Suprapubic skin (tissue), 4 donors: ENCODE measurements at places on chromosomes 12 and 14. TPM values are rescaled to one million over a fixed set of nuclear protein-coding genes. Genes with fewer than 3 reads are reported as not detected.
A peak's percentile ranks its signal among the peaks of the same experiment; 100 is the strongest.

GRCh38 chr12:21428241-21428640 is 9.2 kb upstream of the PYROXD1 start:
- H3K27me3 ChIP-seq: peaks cover 10% of the 10 kb centered on the region
- no peaks in the 10 kb centered on the region for H3K4me1 ChIP-seq
- no peak overlapping the region for H3K4me3 ChIP-seq
- H3K36me3 ChIP-seq: no peaks in the 10 kb centered on the region

GRCh38 chr14:61527325-61528100 is 167.8 kb upstream of the HIF1A start:
- peak overlapping the region; percentile 77 for H3K27ac ChIP-seq
- H3K27me3 ChIP-seq: no peaks in the 10 kb centered on the region
- peaks cover 3% of the 10 kb centered on the region for H3K36me3 ChIP-seq
- H3K4me1 ChIP-seq: peaks cover 69% of the 10 kb centered on the region
- H3K4me3 ChIP-seq: no peak overlapping the region
- DNase-seq: no peak

- DNase-seq: no peak
- no peak overlapping the region for H3K27ac ChIP-seq
- H3K27me3 ChIP-seq: no peaks in the 10 kb centered on the region
- peaks cover 53% of the 10 kb centered on the region for H3K36me3 ChIP-seq
- H3K4me1 ChIP-seq: no peaks in the 10 kb centered on the region
Observed at GRCh38 chr14:39138440-39138839, 24.3 kb downstream of the GEMIN2 start.

GRCh38 chr12:106632797-106633450 is 50.1 kb downstream of the RFX4 start:
- no peak overlapping the region for H3K4me3 ChIP-seq
- H3K27me3 ChIP-seq: peaks cover 6% of the 10 kb centered on the region
- H3K27ac ChIP-seq: no peak overlapping the region
- no peaks in the 10 kb centered on the region for H3K4me1 ChIP-seq
- H3K36me3 ChIP-seq: no peaks in the 10 kb centered on the region
- no peak for DNase-seq

- H3K4me3 ChIP-seq: no peak overlapping the region
- H3K27me3 ChIP-seq: no peaks in the 10 kb centered on the region
- no peaks in the 10 kb centered on the region for H3K4me1 ChIP-seq
- no peaks in the 10 kb centered on the region for H3K36me3 ChIP-seq
Observed at GRCh38 chr12:8665759-8666158, 3.1 kb upstream of the MFAP5 start.

- no peak for DNase-seq
- no peaks in the 10 kb centered on the region for H3K36me3 ChIP-seq
- H3K27me3 ChIP-seq: peaks cover 51% of the 10 kb centered on the region
- H3K4me1 ChIP-seq: peaks cover 28% of the 10 kb centered on the region
- peak overlapping the region; percentile 57 for H3K4me3 ChIP-seq
Observed at GRCh38 chr14:32934073-32934880, 4.4 kb upstream of the NPAS3 start.

GRCh38 chr14:34030864-34031263 is 80.0 kb upstream of the EGLN3 start:
- DNase-seq: no peak
- H3K4me1 ChIP-seq: peaks cover 16% of the 10 kb centered on the region
- H3K27ac ChIP-seq: peak overlapping the region; percentile 59
- H3K27me3 ChIP-seq: no peaks in the 10 kb centered on the region
- H3K4me3 ChIP-seq: no peak overlapping the region
- H3K36me3 ChIP-seq: no peaks in the 10 kb centered on the region

DNA sequence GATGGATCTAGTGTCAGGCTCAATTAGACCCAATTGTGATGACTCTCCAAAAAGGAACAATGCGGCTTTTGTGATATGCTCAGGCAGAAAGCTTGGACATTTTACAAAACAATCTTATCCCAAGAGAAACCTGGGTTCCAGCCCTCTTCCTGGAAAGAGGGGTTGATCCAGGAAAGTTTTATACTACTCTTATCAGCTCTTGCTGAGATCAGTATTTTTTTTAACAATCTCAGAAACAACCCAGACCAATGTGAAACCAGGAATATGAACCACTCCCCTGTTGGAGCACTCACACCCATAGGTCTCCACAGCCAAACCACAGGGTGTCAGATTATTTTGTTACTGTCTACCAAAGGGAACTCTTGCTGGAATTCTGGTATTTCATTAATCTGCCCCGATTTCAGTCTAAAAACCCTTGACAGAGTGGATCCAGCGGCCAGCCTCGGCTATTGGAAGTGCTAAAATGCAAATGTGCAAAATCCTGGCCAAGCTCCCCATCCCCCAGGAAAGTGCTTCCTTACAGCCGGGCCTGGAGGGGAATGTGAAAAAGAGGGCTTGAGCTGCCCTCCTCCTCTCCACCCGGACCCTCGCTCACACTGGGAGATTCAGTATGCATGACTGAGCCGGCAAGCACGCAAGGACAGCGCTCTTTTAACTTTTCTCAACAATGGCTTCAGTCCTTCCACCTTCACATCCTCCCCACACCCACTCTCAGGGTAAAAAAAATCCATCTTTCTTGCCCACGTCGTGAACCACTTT is 4.0 kb downstream of the FBXL14 start:
- H3K4me3 ChIP-seq: peak overlapping the region; percentile 34
- no peaks in the 10 kb centered on the region for H3K36me3 ChIP-seq
- H3K27ac ChIP-seq: peak overlapping the region; percentile 42
- H3K4me1 ChIP-seq: peaks cover 70% of the 10 kb centered on the region

DNA sequence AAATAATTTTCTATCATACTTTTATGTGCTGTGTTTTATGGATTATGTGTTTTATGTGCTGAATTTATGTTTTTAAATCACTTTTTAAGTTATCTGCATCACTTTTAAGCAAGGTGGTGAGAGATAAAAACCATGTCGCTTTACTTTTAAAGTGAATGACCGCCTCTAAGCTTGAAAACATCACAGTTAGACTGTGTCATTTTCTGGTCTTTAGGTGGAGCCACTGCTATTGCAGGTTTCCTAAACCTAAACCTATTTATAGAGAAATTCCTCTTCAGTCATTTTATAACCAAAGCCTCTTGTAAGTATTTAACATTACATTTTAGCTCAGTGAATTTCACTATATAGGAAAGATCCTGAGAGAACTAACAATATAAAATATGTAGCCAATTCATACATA is 21.0 kb upstream of the MDM2 start:
- DNase-seq: no peak
- no peak overlapping the region for H3K4me3 ChIP-seq
- no peaks in the 10 kb centered on the region for H3K36me3 ChIP-seq
- peaks cover 27% of the 10 kb centered on the region for H3K4me1 ChIP-seq
- no peaks in the 10 kb centered on the region for H3K27me3 ChIP-seq

DNA sequence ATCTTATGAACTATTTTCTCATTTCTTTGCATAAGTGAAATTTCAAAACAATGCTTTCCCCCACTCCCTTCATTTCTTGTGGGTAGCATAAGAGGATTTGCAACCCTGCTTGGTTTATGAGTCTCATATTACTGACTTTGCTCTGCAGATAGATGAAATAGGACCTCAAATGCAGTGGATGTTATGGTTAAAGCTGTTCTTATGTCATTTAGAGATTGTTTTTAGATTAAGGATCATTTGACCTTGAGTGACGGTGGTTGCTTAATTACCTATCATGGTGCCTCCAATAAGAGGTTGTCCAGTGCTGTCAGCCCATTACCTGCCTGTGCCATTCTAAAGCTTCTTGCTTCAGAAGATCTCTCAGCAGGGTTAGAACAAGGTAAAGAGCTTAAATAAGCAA is 351.4 kb upstream of the ATP2B1 start:
- H3K27ac ChIP-seq: no peak overlapping the region
- peaks cover 3% of the 10 kb centered on the region for H3K4me1 ChIP-seq
- H3K36me3 ChIP-seq: no peaks in the 10 kb centered on the region
- DNase-seq: no peak
- no peak overlapping the region for H3K4me3 ChIP-seq

DNA sequence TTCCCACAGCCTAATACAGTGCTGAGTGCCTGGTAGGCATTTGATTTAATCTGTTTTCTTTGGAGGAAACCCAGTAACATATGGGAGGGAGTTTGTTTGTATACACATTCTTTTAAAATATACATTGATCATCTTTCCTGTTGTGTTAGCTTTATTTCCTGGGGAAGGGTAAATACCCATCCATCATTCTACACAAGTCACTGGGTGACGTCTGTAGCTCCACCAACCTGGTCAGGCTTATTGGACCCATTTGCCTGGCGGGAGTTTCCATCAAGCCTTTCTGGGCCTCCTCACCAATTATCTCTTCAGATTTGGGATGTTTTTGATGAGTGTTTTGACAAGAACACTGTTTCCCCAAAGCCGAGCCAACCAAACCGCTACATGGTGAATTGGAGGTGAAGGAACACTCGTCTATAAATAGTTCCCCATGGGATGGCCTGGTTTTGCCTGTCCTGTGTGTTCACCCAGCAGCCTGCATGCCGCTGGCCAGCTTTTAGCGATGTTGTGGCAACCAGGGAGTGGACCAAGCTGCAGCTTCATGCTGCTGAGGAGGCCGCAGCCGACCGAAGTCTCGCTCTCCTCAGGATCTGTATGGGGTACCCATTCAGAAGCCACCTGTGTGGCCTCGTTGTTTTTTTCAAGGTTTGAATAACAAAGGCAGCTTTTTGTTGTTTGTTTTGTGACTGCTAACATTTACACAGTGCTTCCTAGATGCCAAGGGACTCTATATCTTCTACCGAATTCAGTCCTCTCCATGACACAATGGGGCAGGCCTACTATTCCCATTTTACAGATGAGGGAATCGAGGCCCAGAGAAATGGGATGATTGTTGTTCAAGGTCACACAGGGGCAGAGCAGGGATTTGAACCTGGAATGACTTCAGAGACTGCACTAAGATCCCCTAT is 22.6 kb downstream of the PLXNC1 start:
- no peaks in the 10 kb centered on the region for H3K4me1 ChIP-seq
- H3K27ac ChIP-seq: no peak overlapping the region
- peaks cover 15% of the 10 kb centered on the region for H3K27me3 ChIP-seq

- H3K4me3 ChIP-seq: no peak overlapping the region
- peaks cover 41% of the 10 kb centered on the region for H3K36me3 ChIP-seq
- DNase-seq: no peak
- no peaks in the 10 kb centered on the region for H3K4me1 ChIP-seq
- no peak overlapping the region for H3K27ac ChIP-seq
- no peaks in the 10 kb centered on the region for H3K27me3 ChIP-seq
Observed at GRCh38 chr14:54784657-54785056, 118.0 kb downstream of the GCH1 start.

GRCh38 chr14:89400529-89400928 is 16.5 kb downstream of the FOXN3 start:
- H3K4me1 ChIP-seq: peaks cover 14% of the 10 kb centered on the region
- no peaks in the 10 kb centered on the region for H3K36me3 ChIP-seq
- DNase-seq: peak; percentile 37
- no peak overlapping the region for H3K4me3 ChIP-seq

DNA sequence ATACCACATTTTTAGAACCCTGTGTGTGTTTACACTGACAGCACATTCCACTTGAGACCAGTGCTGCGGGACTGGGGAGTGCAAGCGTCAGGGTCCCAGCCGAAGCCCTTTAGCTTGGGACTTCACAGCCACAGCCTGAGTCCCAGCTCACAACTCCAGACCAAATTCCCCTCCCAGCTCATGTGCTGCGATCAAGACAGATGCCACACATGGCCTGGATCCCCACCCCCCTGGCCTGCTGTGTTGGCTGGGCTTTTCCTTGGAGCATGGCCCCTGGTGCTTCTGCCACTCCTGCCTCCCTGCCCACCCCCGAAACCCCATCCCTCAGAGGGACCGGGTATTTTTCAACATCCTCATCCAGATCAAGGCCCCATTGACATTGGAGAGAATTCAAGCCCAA is 63.7 kb downstream of the WDR20 start:
- peaks cover 55% of the 10 kb centered on the region for H3K36me3 ChIP-seq
- DNase-seq: no peak
- H3K27me3 ChIP-seq: no peaks in the 10 kb centered on the region
- H3K4me3 ChIP-seq: no peak overlapping the region
- no peaks in the 10 kb centered on the region for H3K4me1 ChIP-seq

- no peaks in the 10 kb centered on the region for H3K36me3 ChIP-seq
- peaks cover 12% of the 10 kb centered on the region for H3K4me1 ChIP-seq
- no peak overlapping the region for H3K4me3 ChIP-seq
Observed at GRCh38 chr12:8014836-8015235, 17.7 kb upstream of the FOXJ2 start.

DNA sequence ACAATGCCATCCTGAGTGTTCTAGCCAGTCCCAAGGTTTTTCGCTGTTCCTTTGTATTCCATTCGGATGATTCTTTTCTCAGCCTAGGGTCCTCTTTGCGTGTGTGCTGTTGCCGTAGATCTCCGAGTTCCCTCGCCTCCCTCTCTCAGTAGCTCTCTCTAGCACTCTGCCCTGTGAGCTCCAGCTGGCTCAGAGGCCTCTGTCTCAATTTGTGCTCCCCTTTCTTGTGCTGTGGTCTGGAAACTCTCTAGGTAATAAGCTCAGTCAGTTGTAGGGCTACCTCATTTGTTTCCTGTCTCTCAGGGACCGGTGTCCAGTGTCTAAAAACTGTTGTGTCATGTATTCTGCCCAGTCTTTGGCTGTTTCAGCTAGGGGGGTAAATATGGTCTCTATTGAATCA is 179.3 kb downstream of the PCNX1 start:
- no peaks in the 10 kb centered on the region for H3K4me1 ChIP-seq
- peaks cover 53% of the 10 kb centered on the region for H3K36me3 ChIP-seq
- no peak for DNase-seq
- H3K27ac ChIP-seq: no peak overlapping the region

DNA sequence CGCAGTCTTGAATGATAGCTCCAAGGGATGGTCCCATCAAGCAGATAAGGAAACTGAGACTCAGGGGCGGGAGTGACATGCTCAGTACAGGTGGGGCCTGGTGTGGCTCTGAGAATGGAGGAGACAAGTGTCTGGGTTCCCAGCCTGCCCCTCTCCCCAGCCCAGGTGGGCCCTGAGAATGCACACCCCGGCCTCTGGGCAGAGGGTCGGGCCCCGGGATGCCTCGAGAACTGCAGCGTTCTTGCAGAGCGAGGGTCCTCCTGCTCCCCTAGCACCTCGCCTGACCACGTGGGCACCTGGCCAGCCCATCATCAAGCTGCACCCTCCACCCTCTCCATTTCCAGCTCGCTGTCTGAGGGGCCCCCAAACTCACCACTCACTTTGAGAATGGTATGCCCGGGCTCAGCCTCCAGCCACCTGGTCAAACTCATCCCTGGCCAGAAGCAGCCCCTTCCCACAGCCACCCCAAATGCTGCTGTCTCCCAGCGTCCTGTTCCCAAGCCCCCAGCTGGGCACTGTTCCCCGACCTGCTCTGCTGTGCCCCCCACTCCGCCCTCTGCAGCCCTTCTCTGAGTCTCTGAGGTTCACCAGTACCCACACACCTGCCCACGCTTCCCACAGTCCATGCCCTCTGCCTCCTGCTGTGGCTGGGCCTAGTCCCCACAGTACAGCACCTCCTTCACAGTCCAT is 44.3 kb downstream of the CYP46A1 start:
- peaks cover 15% of the 10 kb centered on the region for H3K4me1 ChIP-seq
- DNase-seq: peak; percentile 55
- H3K27me3 ChIP-seq: peaks cover 39% of the 10 kb centered on the region
- no peaks in the 10 kb centered on the region for H3K36me3 ChIP-seq
- H3K27ac ChIP-seq: no peak overlapping the region
- no peak overlapping the region for H3K4me3 ChIP-seq

GRCh38 chr12:52242442-52243258 is 9.6 kb downstream of the KRT7 start:
- no peak overlapping the region for H3K27ac ChIP-seq
- peaks cover 32% of the 10 kb centered on the region for H3K4me1 ChIP-seq
- H3K4me3 ChIP-seq: no peak overlapping the region
- peak; percentile 55 for DNase-seq
- H3K27me3 ChIP-seq: no peaks in the 10 kb centered on the region

Gene LMNTD1
- total RNA-seq: 2.7 TPM

Gene SYNDIG1L
- 0.91 TPM for total RNA-seq

Gene KRT4
- total RNA-seq: 0.34 TPM

Gene RDH12
- 68.8 TPM for total RNA-seq

Gene SLC17A8
- not detected for total RNA-seq

Gene HPD
- not detected for total RNA-seq

Gene FLRT2
- total RNA-seq: 29.6 TPM

Gene STXBP6
- total RNA-seq: 39.2 TPM
